ENCODE measurements at places on chromosomes 5 and 9.
A peak's percentile ranks its signal among the peaks of the same experiment; 100 is the strongest.

DNA sequence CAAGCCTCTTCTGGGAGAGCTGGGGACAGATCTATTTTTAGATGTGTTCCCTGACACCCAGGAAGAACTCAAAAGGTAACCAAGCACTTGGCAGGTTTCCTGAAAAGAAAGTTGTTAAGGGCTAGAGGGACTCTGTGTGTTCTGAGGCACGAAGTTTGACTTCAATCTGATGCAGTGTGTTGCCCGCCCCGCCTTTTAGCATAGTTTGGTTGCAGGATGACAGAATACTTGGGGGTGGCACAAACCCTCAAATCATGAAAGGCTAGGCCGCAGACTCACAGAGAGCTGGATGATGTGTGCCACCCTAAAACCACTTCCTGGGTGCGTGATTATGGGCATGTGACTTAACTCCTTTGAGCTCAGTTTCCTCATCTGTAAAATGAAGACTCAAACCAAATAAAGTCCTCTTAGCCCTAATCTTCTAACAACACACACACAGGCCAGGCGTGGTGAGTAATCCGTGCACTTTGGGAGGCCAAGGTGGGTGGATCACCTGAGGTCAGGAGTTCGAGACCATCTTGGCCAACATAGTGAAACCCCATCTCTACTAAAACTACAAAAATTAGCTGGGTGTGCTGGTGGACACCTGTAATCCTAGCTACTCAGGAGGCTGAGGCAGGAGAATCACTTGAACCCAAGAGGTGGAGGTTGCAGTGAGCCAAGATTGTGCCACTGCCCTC, 12.8 kb upstream of the NDFIP1 start:
- no peak for DNase-seq

GRCh38 chr5:123511648-123512605, at the start of gene CSNK1G3:
TSS of gene CSNK1G3 (plus strand) at chr5:123512177. CDS start at chr5:123545664, 33,487 bp downstream.
- DNase-seq, result peak; percentile 85

DNA sequence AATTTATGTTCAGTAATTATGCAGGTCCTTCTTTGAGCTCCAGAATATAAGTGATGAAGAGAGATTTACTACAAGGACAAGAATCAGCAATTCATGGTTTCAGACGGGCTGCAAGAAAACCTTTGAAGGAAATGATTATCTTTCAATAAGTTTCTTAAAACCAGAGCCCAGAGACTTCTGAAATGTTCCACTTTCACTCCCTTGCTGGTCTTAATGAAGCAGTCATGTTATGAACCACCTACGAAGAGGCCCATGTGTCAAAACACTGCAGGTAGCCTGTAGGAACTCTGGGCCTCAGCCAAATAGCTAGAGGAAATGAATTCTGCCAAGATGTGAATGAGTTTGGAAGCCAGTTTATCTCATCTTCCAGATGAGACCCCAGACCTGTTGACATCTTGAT, 505.9 kb upstream of the MEF2C start:
- DNase-seq, result no peak

DNA sequence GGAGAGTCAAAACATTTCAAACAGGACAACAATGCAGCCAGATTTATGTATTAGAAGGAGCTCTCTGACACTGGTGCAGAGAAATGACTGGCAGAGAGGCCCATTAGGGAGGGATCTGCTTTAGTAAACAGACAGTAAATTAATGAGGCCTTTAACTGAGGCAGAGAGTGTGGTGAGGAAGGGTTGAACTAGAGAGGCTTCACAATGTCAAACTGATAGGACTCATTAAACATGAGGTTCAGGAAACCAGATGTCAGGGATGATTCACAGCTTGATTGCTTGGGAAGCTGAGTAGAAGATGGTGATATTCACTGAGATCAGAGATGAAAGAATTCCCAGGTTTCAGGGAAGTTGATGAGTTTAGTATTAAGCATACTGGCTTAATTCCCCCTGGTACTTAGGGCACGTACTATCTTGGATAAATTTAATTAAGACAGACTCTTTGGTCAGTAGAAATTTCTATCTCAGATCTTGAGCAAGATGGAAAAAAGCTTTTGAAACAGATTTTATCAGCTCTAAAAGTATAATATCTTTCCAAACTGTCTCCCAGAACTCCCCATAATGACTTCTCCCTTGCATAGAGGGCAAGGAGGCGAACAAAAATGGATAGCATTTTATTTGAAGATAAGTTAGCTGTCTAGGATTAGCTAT, 8.6 kb upstream of the MUSK start:
- DNase-seq, result no peak

DNA sequence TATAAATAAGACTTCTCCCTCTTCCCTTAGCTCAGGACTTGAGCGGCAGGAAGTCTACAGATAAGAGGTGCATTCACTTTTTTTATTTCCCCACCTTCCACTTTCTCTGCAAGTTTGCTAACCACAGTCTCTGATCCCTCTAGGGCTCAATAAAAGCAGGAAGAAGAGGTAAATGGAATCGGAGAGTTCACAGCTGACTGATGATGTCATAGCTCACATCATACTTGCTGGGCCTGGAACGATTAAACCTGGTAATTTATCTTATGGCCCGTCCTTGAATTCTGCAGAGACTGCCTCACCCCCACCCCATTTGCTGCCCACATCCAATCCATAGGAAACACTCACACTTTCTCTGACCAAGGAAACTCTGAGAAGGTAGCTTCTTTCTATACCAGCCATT, 62.9 kb downstream of the DRD1 start:
- DNase-seq, result no peak
